ENCODE measurements at places on chromosomes 7 and 10.
A peak's percentile ranks its signal among the peaks of the same experiment; 100 is the strongest.

- no peak for DNase-seq
Observed at GRCh38 chr10:110993024-110993693, 73.8 kb downstream of the SHOC2 start.

DNA sequence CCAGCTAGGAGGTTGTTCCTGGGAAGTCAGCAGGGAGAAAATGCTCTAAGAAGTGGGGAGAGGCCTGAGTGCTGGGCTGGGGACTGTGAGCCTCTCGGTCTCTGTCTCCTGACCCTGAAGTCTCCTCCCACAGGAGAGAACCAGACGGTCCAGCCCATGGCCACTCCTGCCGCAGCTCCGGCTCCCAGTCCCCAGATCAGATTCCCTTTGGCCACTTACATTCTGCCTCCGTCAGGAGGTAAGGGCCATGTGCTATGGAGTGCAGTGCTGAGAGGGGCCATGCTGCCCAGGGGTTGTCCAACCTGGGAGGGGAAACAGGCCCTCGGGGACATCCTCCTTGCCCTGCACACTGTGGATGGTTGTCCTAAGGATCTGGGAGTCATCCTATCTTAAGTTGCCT is 21.3 kb upstream of the ZNF467 start:
- DNase-seq = no peak

DNA sequence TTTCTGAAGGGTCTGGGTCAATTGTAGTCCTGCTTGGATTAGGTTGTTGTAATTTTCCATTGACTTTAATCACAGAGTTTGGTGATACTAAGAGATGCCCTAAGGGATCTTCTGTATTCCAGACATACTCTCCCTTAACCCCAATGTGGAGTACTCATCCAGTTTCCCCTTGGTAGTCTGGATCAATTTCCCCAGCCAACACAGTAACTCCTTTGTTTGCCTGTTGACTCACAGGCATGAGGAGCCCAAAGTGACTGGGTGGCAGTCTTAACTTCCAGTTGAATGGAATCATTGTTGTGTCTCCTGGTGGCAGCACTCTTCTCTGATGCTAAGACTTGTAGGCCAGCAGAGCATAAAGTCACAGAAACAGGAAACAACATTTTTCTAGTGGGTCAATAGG is 41.5 kb upstream of the PIK3CG start:
- no peak for DNase-seq

DNA sequence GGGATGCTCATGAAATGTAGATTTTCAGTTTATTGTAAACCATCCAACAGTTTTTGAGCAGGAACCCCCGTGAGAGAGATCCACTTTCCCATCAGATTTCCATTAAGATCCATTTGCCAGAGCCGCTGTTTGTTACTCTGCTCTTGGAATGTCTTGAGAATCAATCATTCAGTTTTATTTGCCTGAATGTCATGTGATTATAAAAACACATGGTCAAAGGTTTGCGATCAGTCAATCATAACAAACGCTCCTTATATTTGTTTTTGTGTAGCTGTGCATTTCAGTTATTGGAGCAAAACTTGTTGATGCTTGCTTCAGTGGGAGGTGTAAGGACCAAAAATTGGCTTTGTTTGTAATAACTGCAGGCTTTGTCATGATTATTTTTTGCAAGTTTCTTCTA is 155.8 kb upstream of the RHOBTB1 start:
- DNase-seq = no peak

- DNase-seq = no peak
Observed at GRCh38 chr10:95321554-95322301, 30.9 kb upstream of the PDLIM1 start.

- no peak for DNase-seq
Observed at GRCh38 chr7:44824894-44825526, 22.9 kb downstream of the H2AZ2 start.

DNA sequence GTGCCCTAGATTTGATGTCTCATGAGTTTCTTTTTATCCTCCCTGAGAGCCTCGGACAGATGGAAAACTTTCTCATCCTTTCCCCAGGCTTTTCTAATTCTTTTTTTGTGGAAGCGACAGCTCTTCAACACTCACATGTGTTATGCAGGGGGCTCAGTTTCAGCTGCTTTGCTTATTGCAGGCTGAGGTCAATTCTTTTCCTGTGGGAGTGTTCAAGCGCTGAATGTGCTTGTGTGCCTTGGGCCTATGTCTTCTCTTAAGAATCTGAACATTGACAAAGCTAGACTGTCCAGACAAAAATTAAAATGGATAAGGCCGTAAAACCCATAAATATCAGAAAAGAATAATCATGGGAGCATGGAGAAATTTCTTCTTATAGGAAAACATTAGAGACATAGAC is 125.2 kb upstream of the STEAP4 start:
- DNase-seq = no peak

DNA sequence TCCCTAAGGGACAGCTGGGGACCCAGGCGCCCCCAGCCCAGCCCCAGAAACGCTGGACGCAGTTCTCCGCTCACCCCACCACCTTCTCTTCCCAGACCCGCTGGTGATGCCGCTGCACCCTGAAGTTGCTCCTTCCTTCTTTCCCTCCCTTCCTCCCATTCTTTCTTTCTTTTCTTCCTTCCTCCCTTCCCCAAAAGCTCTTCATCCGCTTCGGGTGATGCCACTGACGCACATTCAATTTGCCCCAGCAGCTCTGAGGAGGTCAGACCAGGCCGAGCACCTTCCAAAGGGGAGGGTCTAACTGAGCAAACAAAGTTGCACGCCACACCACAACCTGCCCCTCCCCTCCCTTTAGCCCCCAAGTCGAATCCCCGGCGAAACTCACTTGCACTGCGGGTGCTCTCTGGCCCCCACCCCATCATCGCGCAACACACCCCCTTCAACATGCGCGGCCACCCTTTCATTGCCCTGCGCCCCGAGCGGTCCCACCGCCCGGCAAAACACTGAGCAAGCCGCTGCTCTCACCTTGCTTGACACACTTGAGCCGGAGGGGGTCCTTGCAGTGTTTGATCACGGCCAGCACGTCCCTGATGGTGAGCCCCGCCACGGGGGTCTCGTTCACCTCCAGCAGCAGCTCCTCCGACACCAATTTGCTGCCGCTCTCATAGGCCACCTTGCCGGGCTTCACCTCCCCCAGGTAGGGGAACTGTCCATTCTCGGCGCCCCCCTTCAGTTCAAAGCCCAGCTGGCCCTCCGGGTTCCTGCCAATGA is 787 bp downstream of the MAGI2 start:
- no peak for DNase-seq

DNA sequence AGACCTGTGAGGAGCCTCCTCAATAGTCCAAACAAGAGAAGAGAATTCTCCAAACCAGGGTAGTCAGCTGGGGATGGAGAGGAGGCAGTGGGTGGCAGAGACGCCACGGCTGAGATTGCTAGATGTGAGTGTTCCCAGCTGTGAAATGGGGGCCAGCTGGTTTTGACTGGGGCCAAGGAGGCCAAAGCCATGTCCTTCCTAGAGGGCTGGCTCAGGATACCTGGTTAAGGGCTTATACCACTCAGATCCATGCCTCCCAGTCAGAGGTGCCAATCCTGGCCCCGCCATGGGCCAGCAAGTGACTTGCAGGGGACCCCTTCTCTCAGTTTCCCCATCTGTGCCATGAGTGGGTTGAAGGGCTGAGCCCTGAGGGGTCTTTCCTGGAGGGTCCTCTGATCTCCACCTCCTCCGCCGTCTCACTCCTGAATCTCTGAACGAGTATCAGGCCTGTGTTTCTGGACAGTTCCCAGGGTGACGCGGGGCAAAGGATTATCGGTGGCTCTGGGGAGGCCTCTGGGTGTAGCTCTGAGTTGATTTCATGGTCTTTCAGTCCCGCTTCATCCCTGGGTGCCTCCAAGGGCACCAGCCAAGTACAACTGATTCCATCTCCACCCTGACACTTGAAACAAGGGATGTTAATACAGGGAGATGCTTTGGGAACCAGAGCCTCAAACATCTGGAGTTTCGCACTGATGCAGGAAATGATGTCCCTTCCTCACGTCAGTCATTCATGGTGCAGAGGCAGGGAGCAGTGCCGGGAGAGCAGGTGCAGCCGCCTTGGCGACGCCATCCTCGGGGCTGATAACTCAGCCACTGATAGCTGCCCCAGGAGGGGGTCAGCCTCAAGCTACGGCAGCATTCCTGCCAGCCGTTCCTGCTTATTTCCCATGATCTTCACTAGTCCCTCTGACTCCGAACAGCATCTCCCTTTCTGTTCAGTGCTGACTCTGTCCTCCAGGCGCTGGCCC is 126.7 kb downstream of the RGS10 start:
- DNase-seq = no peak

DNA sequence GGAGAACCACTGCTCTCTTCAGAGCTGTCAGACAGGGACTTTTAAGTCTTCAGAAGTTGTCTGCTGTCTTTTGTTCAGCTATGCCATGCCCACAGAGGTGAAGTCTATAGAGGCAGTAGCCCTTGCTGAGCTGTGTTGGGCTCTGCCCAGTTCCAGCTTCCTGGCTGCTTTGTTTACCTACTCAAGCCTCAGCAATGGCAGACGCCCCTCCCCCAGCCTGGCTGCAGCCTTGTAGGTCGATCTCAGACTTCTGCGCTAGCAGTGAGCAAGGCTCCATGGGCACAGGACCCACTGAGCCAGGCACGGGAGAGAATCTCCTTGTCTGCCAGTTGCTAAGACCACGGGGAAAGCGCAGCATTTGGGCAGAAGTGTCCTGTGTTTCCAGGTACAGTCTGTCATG is 12.1 kb upstream of the CPA2 start:
- DNase-seq = no peak

GRCh38 chr10:69317175-69317604 is 38.9 kb downstream of the HK1 start:
- peak; percentile 77 for DNase-seq

DNA sequence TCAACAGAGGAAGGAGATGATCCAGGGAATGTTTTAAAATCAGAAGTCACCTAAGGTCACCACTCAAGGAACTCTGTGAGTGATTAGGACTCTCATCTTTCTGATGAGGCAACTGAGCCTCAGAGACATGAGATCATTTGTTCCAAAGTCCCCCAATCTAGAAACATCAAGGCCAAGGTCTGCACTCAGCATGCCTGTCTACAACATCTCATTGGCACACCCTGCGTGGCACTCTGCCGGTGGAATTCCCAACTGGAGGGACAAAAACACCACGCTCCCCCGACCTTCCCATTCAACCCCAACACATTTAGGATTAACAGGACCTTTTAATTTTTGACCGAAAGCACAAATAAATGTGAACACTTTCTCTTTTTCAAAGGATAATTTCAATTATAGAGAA is 31.4 kb downstream of the CPXM2 start:
- DNase-seq = no peak

GRCh38 chr7:85850381-85850780 is 663.5 kb upstream of the SEMA3D start:
- no peak for DNase-seq

DNA sequence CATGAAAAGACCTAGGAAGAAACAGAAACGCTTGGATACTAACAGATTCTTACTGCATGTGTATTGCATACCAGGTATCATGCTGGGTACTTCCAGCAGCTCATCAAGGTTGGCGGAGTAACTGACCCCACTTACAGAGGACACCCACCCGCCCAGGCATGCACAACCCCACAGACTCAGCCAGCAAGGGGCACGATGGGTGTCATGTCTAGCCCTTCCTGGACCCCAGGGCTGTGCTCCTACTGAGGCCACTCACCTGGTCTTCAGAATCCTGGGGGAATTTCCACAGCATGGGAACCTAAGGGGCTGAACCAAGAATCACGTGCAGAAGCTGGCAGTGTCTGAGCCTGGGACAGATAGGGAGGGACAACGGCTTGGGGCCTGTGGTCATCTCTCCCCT is 134.1 kb upstream of the ZNF32 start:
- DNase-seq = no peak

DNA sequence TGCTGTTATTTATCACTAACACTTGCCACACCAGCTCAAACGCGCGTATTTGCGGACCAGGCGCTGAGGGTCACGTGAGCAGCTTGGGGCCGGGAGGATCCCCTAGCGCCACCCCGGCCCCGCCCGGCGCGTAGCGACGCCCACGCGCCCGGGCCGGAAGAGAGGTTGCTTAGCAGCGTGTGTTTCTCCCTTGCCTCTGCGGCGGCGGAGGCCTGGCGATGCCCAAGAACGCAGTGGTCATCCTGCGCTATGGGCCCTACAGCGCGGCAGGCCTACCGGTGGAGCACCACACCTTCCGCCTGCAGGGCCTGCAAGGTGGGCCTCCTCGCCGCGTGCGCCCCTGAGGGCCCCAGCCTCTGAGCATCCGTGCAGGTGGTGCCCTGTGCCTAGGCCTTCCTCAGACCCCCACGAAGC is at the start of gene C10orf53:
Gene C10orf53 (plus strand): TSS at position 172 of the 414 bp plus-strand sequence. CDS start 47 bp downstream, at position 219.
- no peak for DNase-seq

- no peak for DNase-seq
Observed at GRCh38 chr10:101772895-101773761, 2.8 kb downstream of the FGF8 start.

GRCh38 chr7:50556247-50556991 is 8.8 kb downstream of the DDC start:
- no peak for DNase-seq

GRCh38 chr10:49182776-49183175 is 5.4 kb downstream of the TMEM273 start:
- DNase-seq = no peak

- DNase-seq = no peak
Observed at GRCh38 chr10:1020460-1020859, 5.2 kb downstream of the IDI2 start.

DNA sequence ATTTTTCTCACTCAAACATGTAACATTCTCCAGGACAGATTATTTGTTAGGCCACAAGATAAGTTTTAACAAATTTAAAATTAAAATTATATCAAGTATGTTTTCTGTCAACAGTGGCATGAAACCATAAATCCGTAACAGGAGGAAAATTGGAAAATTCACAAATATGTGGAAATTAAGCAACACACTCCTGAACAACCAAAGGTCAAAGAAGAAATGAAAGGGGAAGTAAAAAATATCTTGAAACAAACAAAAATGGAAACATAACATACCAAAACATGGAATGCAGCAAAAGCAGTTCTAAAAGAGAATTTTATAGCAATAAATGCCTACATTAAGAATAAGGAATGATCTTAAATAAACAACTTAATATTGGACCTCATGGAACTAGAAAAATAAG is 147.3 kb downstream of the ZEB1 start:
- DNase-seq = no peak

DNA sequence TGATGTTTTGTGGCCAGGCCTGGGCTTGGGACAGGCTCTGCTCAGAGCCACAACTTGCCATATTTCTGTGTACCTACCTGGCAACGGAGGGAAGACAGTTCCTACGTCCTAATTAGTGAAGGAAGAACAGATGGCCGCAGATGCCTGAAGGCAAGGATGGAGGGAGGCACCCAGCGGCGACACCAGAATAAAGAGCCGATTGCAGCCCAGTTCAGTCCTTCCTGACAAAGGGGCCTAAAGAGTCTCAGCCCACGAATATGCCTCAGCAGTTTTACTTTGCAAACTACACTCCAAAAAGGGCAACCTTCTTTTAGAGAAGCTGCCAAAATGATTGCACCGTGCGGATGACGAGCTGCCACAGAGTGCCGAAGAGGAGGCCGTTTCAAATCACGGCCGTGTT is 585.8 kb downstream of the GLRX3 start:
- no peak for DNase-seq

Data from hematopoietic multipotent progenitor cell treated with erythropoietin and hydrocortisone succinate and interleukin-3 and kit ligand, for 17 days (in vitro differentiated cells).